ENCODE measurements at places on chromosomes 7 and 10. TPM values are rescaled to one million over a fixed set of nuclear protein-coding genes. Genes with fewer than 3 reads are reported as not detected.

Gene GJD4
- total RNA-seq, result not detected

Gene TRPV5
- total RNA-seq, result not detected

Gene SRRM3
- total RNA-seq, result 2.2 TPM

Gene TFPI2
- total RNA-seq, result 152 TPM

Gene NKX2-3
- not detected for total RNA-seq

Gene ADCY1
- 0.17 TPM for total RNA-seq

Gene AKR1C4
- not detected for total RNA-seq

Gene NPY
- total RNA-seq, result not detected

Gene TMEM106B
- total RNA-seq, result 40.3 TPM
